Hepatocyte (in vitro differentiated cells): ENCODE measurements at places on chromosomes 16 and 17.

DNA sequence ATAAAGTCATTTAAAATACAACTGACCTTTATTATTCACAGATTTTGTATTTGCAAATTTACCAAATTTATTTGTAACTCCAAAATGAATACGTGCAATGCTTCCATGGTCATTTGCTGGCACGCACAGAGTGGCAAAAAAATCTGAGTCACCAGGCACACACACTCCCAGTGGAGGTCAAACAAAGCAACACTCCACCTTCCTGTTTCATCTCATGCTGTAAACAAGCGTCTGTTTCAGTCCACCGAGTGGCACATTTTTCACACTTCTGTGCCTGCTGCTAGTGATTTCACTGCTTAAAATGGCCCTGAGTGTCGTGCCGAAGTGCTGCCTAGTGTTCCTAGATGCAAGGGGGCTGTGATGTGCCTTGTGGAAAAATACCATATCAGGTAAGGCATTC is 17.8 kb upstream of the ITGAE start:
- H3K36me3 ChIP-seq, result no peaks in the 10 kb centered on the region
- no peak overlapping the region for H3K27ac ChIP-seq
- no peak overlapping the region for H3K4me3 ChIP-seq

DNA sequence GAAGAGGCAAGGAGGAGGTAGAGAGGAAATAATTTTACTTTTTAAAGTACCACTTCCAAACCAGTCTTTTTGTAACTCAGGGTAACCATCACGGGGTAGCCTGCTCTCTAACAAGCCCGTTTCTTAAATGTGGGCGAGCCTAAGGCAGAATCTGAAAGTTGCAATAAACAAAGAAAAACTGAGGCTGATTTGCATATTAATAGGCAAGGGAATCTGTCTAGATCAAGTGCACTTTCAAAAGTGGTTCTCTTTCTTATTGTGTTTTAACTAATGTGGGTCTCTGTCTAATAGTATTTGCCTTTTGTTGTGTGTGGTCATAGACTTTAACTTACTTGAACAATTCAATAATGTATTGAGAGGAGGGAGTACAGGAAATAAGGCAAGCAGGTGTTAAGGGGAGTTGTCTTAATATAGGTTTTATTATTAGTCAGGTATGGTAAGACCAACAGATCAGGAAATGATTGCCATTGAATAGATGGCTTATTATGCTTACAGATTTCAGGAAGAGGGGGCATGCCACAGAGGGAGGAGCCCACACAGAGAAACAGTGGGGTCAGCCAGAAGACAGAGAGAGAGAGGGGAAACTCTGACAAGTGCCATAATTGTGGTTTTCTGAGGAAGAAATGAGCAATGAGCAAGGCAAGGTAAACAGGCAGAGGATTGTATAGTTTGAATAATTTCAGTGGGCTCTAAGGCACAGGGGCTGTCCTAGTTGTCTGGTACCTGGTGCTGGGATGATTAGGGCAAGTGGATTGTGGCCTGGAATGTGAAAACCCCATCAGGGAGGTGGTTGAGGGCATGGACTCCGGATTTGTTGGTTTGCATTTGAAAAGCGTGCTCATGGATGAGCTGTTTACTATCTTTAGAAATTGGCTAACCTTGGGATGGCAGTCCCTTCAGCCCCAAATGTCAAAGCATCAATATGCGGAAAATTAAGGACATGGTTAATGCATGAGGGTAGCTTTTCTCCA is 237.2 kb downstream of the TOX3 start:
- H3K4me3 ChIP-seq, result no peak overlapping the region
- no peak overlapping the region for H3K27ac ChIP-seq
- no peaks in the 10 kb centered on the region for H3K27me3 ChIP-seq
- H3K4me1 ChIP-seq, result peaks cover 8% of the 10 kb centered on the region

DNA sequence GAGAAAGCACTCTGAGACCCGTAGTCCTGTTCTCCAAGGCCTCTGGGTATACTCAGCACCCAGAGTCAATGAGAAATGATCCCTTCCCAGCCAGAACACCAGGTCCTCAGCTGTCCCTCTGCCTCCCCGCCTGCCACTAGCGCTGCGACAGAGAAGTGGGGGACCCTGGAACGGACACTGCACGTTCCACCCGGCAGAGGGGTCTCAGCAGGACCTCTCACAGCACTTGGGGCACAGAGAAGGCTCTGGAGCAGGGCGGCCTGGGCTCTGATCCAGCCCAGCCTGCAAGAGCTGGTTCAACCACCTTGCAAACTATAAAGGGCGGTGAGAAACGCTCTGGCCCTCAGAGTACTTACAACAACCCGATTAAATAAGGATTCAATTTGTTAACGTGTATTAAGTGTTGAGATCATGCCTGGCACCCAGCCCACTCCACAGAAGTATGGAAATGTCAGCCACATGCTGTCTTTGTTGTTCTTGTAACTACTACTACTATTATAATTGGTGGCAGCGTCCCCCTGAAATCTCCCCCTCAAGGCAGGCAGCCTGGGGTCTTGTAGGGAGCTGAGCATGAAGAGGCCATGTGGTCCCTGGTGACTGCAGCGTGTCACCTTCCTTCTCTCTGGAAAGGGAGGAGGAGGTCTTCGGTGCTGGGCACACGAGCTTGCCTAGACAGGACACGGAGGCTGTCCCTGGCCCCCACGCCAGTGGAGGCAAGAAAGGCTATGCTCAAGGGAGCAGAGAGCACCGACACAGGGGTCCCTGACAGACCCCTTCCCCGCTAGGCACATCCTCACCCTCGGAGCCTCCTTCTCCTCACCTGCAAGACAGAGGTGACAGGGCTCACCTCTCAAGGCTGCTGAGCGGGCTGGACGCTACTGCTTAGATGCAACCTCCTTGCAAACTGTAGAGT is 2.4 kb downstream of the OSGIN1 start:
- H3K27me3 ChIP-seq, result no peaks in the 10 kb centered on the region
- H3K4me3 ChIP-seq, result no peak overlapping the region
- H3K27ac ChIP-seq, result no peak overlapping the region

DNA sequence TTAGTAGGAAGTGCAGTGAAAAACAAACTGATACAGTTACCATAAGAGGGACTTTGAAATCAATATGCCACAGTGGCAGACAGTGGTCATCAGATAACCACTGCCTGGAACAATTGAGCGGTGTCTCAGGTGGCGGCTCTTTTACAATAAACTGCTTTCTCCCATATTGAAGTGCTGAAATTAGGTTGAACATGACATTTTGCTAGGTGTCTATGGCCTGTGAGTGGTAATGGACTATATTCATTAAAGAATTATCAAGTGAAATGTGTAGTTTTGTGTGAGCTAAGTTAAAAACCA is 214.7 kb downstream of the RPTOR start:
- DNase-seq, result no peak
- H3K4me3 ChIP-seq, result no peak overlapping the region

GRCh38 chr16:35862242-35862641 is 2402.8 kb downstream of the TP53TG3F start:
- no peaks in the 10 kb centered on the region for H3K4me1 ChIP-seq
- no peak overlapping the region for H3K27ac ChIP-seq
- H3K36me3 ChIP-seq, result no peaks in the 10 kb centered on the region
- no peak for DNase-seq
